Activated naive CD4-positive, alpha-beta T cell treated with anti-CD3 and anti-CD28 coated beads, Interleukin-2, amount 50 U/mL, for 72 hours (primary cell): ENCODE measurements at places on chromosomes 6 and 20.

GRCh38 chr6:3006476-3006875 lies 6.8 kb downstream of the NQO2 start:
- no peak for DNase-seq

DNA sequence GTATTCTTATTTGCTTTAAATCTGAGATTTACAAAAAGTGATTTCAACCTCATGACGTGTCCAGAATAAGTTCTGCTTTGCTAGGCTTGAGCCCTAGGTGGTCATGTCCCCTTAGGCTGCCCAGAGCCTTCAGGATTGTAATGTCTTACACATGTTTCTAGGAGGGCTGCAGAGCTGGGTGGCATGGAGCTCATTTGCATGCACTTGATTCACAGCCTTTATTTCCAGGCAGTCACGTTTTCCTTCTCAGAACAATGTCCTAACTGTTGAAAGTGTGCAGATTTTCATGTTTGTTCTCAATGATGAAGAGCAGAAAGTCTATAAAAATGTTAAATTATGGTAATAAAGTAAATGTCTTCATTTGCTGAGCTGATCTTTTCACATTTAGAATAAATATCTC lies 448.6 kb upstream of the SOX4 start:
- DNase-seq, result no peak

DNA sequence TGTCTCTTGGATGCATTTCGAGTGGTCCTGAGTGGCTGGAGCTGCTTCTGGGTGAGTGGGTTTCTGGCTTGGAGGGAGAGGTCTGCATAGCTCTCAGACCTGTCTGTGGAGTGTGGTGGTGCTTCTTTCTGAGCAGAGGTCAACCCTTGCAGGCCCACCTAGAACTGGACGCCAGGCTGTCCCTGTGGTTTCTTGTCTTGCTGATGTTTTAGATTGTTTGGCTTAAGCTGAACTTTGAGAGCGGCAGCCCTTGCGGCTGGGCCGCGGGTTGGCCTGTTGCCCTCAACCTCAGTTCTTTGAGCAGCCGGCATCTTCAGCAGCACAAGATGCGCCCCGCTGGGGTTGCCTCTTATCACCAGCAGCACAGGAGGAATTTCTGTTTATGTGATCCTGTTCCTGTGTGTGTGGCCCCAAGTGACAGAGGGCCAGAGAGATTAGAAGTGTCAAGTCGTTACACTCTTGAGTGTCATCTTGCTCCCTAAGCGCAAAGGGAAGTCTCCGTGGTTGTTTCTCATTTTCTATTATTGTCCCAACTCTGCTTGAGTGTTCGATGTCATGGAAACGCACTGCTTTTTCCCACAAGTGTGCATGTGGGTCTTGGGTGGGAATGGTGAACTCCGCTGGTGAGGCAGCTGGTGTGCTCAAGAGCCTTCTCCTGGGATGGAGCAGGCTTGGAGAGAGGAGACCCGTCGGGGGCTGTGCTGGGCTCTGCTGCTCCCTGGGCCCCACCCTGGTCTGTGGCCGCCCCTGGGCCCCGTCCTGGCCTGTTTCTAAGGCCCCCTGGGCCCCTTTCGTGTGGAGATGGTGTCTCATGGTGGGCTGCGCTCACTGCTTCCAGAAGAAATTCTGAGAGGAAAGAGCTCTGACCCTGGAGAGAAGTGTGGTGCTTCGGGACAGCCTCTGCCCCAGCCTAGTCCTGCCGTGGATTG lies 20.1 kb upstream of the SLC22A1 start:
- DNase-seq, result no peak

DNA sequence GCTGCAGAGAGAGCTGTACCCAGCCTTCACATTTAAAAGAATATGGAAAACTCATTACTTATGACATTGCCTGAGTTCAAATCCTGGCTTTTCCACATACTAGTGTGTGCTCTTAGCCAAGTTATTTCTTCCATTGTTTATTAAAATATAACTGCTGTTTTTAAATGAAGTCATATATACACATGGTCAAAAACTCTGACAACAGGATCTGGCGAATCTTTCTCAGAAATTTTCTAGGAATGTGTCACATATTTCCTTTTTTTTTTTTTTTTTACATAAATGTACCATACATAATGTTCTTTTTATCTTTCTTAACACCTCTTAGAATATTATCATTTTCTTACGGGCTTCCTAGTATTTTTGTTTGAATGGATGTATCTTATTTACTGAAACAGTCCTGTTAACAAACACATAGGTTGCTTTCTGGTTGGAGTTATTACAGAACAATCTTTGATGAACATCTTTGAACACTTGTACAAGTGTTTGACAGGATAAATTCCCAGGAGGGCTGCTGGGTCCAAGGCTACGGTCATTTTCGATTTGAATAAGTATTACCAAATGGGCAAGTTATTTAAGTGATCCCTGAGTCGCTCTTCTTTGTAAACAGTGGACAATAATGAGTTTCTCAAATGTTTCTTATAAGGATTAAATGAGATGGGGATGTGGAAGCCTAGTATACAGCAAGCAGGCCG lies 1.6 kb upstream of the SNX9 start:
- no peak for DNase-seq

DNA sequence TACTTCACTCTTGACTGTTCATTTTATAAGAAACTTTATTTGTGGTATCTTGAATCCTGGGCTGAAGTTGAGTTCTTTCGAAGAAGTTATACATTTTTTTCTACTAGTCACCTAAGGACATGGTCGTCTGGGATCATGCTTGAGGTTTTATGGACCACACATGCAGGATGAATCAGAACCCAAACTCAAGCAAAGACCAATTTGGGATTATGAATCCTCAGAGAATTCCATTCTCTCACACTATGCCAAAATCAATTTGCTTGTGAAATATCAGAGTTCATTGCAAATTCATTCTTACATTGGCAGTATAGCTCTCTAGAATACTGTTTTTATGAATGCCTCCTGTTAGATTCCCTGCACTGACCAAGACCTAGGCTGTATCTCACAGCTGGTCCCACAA lies 114.3 kb upstream of the HDAC2 start:
- no peak for DNase-seq

- DNase-seq, result no peak
Observed at GRCh38 chr6:79672631-79673111, 41.5 kb downstream of the SH3BGRL2 start.
